ENCODE measurements at places on chromosomes 13 and 19.

DNA sequence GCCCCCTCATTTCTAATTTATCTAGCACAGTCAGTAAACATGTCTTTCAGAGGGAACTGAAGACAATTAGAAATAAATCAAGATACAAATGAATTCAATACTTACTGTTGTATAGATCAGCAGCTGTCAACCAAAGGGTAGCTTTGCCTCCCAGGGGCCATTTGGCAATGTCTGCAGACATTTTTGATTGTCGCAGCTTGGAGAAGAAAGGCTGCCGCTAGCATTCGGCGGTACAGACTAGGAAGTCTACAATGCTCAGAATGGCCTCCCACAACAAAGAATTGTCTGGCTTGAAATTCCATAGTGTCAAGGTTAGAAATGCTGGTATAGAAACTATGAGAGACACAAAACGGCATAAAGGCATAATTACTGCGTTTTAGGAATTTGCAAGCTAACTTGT, 91.6 kb downstream of the RGCC start:
- DNase-seq, result no peak

GRCh38 chr19:46040125-46040524, 677 bp downstream of the IGFL4 start:
- DNase-seq, result no peak

GRCh38 chr13:70408865-70409264, 300.6 kb upstream of the KLHL1 start:
- no peak for DNase-seq

DNA sequence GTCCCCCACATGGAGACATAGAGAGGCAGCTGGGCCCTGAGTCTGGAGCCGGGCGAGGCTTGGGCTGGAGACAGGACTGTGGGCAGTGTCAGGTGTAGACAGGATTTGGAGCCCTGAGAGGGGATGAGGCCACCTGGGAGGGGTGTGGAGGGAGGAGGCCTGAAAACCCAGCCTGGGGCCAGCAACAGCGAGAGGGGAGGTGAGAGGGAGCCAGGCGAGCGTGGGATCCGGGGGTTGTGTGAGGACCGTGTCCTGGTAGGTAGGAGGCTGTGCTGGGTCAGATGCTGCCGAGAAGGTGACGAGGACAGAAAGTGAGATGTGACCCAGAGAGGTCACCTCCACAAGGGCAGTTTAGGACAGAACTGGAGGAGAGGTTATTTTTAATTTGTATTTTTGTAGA, 7.4 kb downstream of the MPND start:
- no peak for DNase-seq

DNA sequence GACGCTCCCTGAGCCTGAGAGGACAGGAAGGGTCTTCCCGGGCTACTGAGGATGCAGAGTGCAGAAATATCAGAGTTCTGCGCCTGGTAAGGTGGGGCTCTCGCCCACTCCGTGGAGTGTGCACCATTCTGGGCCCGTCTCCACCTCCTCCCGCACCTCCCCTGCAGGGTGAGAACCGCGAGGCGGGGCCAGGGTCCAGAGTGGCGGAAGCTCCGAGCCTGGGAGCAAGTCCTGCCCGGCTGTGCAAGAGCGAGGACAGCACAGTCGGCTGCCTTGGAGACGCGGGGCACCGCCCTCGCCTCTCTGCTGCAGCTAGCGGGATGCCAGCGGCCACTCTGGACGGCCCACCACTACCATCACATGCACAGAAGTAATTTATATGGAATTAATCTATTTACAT, 2304.4 kb downstream of the PCDH9 start:
- DNase-seq, result no peak

DNA sequence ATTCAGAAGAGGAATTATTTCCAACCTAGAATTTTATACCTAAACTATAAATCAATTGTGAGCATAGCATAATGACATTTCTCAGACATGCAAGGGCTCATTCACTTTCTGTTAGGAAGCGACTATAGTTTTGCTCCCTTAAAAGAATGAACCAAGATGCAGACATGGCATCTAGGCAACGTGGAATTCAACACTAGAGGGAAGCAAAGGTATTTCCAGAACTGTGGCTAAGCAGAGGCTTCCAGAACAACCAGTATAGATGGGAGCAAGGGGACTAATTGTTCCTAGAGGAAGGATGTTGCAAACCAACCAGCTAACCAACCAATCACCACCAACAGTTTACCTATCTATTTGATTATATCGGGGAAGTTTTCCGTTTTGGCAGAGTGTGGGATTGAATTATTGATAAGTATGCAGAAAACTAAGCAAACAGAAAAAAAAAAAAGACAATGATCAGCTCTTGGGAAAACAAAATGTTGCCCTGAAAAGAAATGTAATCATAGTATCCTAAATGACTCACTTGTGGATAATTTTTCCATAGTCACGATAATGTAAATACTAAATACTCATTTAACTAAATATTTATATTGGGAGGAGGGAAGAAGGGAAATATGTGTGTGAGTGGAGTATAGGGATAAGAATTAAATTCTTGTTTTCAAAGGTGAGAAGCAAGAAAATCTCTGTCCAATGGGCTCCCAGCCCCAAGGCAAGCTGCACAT, 21.1 kb downstream of the ARL11 start:
- peak; percentile 20 for DNase-seq

GRCh38 chr13:21164631-21165030, 11.7 kb downstream of the SKA3 start:
- no peak for DNase-seq

DNA sequence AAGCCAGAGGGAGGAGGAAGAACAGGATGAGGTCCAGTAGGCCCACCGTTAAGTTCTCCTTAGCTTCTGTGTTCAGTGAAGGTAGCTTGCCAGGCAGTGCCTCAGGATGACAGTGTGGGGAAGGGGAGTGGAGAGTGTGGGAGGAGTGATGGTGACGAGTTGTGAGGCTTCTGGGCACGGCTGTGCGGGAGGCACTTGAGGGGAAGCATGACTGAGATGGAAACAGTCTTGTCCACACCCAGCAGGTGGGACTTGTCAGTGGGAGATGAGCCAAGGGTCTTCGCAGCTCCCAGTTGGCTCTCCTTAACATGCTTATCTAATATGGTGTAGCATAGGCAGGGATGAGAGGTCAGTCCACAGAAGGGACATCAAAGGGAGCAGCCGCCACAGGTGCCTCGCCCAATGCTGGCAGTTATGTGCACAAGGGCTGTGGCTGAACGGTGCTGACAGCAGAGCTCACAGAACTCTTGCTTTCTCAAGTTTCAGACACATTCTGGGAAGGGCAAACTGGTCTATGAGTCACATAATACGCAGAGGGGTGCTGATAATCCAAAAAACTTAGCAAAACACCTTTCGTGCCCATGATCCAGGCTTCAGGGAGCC, 47.5 kb downstream of the OXGR1 start:
- no peak for DNase-seq

DNA sequence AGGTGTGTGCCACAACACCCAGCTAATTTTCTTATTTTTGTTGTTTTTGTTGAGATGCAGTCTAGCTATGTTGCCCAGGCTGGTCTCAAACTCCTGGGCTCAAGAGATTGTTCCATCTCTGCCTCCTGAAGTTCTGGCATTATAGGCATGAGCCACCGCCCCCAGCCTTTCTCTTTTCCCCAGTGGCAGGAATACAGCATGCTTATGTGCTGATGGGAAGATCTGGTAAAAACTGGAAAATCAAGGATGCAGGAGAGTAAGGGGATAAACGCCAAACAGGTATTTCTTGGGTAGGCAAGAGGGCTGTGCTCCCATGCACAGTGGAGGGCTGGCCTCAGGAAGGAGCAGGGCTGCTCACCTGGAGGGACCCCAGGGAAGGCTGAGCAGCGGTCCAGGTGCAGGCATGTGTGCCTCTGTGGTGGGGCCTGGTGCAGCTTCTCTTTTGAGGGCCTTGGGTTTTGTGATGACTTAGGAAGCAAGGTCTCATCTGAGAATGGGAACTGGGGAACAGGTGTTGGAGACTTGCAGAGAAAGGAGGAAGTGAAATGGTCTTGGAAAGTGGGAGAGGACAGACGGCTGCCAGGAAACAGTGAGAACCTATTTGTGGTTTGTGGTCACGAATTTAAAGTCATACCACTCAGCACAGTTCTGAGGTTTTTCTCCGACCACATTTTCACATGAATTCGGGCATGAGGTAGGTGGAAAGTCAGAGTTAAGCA, 106.5 kb downstream of the TEX26 start:
- DNase-seq, result no peak

GRCh38 chr19:41907994-41908615, 20.1 kb downstream of the ERFL start:
- DNase-seq, result no peak

DNA sequence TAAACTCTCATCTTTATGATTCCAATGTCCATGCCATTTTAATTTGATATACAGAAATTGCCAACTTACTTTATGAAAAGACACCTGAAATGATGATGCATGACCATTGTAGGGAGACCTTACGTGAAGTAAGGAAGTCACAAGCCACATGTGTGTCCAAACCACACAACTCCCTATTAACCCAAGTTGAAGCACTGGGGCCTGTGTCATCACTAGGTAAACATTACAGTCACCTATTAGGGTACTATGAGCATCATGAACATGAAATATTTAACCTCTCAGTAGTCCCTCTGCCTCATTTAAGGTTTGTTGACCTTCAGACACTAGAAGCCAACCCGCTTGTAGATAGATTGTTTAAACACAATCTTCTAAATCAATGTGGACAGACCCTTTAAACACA, 576.9 kb downstream of the IRS2 start:
- no peak for DNase-seq

- no peak for DNase-seq
Measured at GRCh38 chr13:107192289-107192688, 624.4 kb upstream of the ARGLU1 start.

- no peak for DNase-seq
Measured at GRCh38 chr13:111206148-111206547, 91.0 kb downstream of the ARHGEF7 start.

GRCh38 chr19:54172471-54173358, at the start of gene TMC4:
Gene TMC4, minus strand, starts transcription at chr19:54173160. Its CDS starts 43 bp downstream, at chr19:54173117.
- no peak for DNase-seq

GRCh38 chr19:35266520-35267352, 2.0 kb upstream of the USF2 start:
- no peak for DNase-seq

DNA sequence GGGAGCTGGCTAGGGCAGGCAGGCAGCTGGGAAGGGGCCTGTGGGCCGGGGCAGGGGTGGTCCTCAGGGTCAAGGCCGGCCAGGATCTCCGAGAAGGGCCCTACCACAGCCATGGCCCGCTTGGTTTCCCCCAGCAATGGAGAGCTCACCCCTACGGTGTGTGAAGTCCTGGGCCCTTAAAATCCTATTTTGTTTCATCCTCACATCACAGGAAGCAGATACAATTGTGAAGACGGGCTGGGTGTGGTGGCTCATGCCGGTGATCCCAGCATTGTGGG, 8.7 kb downstream of the RNU6-9 start:
- no peak for DNase-seq

- DNase-seq, result no peak
Measured at GRCh38 chr19:18650468-18651041, 13.7 kb downstream of the KLHL26 start.

- DNase-seq, result no peak
Measured at GRCh38 chr13:103287659-103288058, 221.4 kb upstream of the SLC10A2 start.

DNA sequence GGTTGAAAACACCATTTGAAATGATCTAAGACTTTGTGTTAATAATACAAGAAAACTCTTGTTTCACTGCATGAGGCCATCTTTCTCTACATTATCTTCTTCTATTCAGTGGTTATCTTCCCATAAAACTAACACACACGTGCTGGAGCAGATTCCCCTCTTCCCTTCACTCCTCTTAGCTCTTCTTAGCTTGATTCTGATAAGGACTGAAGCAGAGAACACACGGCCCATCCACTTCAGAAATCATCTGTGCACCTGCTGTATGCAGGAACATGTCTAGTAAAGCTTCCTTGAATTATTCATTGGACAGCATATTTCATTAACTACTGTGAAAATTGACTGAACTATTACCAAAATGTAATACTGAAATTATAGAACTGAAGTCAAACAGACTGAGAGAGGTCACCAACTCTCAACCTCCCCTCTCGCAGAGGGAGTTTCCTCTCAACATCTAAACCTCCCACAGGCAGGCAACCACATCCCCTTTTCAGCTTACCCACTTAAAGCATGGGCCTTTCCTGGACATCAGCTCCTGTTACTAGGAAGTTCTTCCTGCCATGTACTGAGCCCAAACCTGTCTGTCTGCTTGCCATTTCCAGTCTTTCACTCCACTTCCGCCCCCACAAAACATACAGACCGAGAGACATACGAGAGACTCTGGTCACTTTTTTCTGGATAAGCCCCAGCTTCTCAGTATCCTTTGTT, 113.9 kb downstream of the CRYL1 start:
- no peak for DNase-seq

GRCh38 chr19:29485293-29485692, 40.5 kb upstream of the VSTM2B start:
- no peak for DNase-seq

GRCh38 chr19:17495639-17496296, 15.7 kb upstream of the PGLS start:
- no peak for DNase-seq

GRCh38 chr13:84121456-84121855, 239.2 kb upstream of the SLITRK1 start:
- DNase-seq, result no peak

DNA sequence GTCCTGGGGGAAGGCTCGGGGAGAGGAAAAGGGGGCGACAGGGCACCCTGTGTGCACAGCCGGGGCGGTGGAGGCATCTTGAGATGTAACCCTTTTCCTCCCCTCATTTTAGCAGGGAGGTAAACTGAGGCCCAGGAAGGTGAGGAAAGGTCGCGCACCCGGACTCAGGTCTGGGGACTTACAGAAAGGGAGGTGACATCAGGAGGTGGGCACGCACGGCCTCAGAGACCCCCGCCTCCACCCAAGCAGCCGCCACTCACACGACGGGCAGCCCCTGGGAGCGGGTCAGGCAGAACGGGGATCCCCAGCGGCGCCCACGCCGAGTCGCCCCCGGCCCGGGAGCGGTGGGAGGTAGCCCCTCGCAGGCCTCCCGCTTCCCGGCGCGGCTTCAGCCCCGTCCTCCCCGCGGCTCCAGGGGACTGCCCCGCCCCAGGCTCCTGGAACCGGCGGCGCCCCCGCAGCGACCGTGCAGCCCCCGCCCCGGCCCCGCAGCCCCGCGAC, 477 bp downstream of the PIP5K1C start:
- no peak for DNase-seq

DNA sequence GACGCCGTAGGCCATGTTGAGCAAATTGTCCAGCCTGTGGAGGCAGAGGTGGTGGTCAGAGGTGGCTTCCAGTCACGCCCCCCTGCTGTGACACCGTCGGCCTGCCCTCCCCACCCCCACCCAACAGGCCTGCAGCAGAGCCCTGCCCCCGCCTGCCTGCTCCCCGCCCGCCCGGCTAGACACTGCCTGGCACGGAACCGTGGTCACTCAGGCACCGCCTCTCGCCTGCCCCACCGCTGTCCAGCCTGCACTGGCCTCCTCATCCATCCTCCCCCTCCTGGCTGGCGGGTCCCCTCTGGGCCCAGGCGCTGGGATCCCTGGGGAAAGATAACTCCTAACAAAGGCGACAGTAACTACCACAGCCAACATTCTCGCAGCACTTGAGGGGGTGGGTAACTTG, 21.7 kb downstream of the PRKCSH start:
- DNase-seq, result no peak
